ENCODE measurements at places on chromosomes 4 and X.

GRCh38 chrX:49172280-49172780, 632 bp downstream of the PLP2 start:
- DNase-seq = peak; percentile 31

GRCh38 chrX:25534091-25534490, 518.3 kb upstream of the ARX start:
- no peak for DNase-seq

DNA sequence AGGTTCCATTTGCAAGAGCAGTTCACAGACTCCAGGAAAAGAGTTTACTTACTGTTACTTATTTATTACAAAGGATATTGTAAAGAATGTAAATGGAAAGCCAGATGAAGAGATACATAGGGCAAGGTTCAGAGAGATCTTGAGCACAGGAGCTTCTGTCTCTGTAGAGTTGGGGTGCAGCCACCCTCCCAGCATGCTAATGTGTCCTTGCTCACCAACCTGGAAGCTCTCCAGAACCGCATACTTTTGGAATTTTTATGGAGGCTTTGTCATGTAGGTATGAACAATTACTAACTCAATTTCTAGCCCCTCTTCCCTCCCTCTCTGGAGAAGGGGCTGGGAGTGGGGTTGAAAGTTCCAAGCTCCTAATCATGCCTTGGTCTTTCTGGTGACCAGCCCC, 857.2 kb downstream of the RPA4 start:
- DNase-seq = no peak

DNA sequence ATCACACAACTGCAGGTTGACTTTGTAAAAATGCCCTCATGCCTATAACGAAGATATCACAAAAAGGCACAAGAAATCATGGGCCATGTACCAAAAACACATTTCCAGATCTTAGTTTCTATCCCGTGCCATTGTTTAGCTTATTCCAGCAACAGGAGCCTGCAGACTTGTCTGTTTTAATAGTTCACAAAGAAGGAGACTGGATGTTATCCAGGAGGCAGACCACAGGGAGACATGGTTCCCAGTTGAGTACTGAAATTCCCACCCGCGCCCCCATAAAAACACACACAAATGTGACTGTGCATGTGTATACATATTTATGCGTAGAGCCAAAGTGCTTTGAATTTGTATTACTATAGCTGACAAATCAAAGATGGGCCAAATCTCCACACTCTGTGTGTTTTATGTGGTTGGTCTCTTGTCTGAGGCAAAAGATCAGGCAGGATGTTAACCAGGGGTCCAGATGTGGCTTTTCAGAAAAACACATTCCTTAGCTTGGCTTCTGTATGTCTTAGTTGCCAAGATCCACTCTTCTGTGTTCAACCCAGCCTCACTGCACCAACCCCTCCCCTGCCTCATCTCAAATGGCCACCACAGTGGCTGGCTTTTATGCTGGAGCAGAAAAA, 469.2 kb upstream of the DIPK2B start:
- no peak for DNase-seq

DNA sequence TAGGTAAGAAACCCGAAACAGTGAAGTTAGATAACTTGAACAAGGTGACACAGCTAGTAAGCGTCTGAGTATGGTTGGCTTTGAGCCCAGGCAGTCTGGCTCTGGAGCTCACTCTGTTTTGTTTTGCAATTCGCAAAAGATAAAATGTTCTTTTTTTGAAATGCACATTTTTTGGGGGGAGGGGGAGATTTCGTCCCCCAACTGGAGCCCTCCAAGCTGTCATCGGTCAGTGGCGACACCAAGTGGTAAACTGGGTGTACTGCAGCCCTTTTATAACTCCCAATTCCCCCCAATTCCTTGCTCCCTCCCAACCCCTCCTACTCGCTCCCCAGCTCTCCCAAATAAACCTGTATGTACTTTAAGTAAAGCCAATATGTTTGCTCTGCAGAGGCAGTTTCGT, 2.8 kb upstream of the CLCN5 start:
- peak; percentile 0 for DNase-seq
